Glomerular endothelial cell (primary cell): ENCODE measurements at places on chromosomes 4 and X.

- DNase-seq, result no peak
Measured at GRCh38 chr4:6221301-6221850, 21.0 kb upstream of the JAKMIP1 start.

GRCh38 chrX:132409780-132410556 lies 78.9 kb downstream of the MBNL3 start:
- DNase-seq, result no peak

DNA sequence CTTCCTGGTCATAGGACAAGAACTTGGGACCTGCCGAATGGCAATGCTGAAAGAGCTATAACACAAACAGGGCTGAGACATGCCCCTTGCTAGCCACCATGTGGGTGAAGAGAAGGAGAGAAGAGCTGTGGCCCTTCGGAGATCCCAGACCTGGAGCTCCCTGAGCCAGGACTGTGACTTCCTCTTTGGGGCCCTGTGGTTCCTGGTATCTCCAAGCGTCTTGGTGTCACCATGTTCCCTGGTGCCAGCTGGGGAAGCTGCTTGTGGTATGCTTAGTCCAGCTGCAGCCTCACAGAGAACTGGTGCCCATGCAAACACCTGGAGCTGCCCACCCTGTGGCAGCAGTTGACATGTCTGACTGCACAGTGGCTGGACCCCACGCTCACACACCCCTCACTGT lies 68.5 kb downstream of the NDNF start:
- no peak for DNase-seq

GRCh38 chr4:182492423-182492822 lies 249.2 kb downstream of the TENM3 start:
- DNase-seq, result no peak

DNA sequence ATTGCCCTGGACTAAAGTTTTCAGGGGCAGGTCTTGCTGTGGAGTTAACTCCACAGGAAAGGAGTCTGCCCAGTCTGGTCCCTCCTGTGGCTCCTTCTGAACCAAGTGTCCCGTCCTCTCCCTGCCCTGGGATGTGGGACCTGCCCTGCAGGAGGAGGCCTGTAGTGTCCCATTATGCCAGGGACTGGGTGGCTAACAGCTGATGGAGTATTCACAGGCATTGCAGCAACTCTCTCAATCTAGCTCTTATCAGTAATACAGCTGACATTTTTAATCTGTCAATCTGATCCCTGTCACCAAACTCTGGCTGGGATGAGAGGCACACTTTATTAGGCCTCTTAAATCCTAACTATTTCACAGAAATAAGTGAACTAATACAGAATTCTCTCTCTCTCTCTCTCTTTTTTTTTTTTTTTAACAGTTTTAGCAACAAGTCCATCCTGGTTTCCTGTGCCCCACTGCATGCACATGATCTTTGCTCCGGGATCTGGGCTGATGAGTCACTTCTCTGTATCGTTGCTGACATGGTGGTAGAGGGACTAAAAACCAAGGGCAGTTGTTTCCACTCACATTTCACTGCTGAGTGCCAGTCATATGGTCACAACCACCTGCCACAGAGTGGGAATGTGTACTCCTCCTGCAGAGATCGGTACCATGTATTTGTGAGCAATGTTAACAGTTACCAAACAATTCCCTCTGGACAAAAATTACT lies 39.1 kb downstream of the HAND2 start:
- DNase-seq, result peak; percentile 42

- DNase-seq, result no peak
Measured at GRCh38 chrX:47840111-47840510, 3.4 kb downstream of the ZNF81 start.

- no peak for DNase-seq
Measured at GRCh38 chr4:150598909-150599308, 17.0 kb downstream of the MAB21L2 start.

DNA sequence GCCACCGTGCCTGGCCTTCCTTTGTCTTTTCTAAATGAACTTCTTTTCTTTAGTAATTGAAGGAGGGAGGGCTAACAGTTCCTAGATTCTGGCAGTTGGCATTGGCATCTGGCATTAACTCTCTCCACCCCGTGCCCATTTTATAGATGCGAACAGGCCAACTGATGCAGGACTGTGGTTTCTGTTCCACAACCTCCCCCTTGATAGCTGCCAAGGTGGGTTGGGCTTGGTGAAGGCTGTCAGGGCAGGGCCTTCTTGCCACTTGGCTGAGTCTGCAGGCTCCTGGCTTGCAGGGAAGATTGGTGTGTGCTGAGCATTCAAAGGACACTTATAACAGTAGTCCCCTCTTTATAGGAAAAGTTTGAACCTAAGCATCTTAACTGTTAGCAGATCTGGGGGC lies 4.3 kb downstream of the SOWAHD start:
- DNase-seq, result no peak

- no peak for DNase-seq
Measured at GRCh38 chrX:150099316-150099715, 161.0 kb upstream of the EOLA2 start.

DNA sequence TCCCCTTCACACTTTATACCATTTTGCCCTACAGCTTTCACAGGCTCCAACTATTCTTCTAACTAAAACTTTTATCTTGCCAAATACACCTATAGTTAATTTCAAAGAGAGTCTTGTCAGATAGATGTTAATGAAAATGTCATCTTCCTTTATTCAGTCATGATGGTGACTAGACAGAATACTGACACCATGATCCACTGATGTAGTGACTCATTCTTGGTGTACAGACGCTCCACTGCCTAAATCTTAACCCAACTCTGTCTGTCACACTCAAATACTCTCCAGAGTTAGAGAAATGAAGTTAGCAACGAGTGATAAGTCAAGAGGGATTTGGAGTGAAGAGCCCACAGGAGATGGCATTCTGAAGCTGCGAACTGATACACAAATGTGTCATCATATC lies 32.1 kb upstream of the HDAC8 start:
- DNase-seq, result no peak

DNA sequence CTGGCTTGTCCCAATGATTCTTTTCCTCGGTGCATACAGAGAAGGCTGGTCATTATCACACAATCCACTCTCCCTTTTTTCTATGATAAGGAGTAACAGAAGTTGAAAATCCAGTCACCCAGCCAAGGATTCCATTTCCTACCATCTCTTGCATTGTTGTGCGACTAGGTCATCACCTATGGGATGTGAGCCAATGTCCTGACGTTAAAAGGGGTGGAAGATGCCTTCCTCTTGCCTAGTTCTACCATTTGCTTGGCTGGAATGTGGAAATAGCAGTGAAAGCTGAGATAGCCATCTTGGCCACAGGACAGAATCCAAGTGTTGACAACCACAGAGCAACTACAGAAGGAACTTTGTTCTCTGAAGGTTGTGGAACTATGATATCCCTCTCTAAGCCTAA lies 132.2 kb upstream of the KIT start:
- DNase-seq, result no peak

- DNase-seq, result no peak
Measured at GRCh38 chr4:39637586-39638353, 895 bp downstream of the SMIM14 start.

DNA sequence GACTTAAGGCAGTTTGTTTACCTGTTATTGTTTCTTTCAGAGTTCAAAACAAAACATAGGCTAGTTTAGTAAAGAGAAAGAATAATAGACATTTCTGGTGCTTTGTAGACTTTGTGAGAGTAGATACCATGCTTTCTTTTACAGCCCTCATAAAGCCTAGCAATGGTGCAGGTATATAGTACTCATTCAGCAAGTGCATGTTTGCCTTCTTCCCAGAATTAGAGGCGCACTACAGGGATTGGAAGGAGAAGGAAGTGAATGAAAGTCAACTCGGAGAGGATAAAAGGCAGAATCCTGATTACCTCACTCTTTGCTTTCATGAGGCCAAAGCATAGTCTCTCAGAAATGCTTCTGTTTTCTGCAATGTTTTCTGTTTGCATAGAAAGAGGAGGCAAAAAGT lies 43.1 kb upstream of the FHDC1 start:
- DNase-seq, result no peak

DNA sequence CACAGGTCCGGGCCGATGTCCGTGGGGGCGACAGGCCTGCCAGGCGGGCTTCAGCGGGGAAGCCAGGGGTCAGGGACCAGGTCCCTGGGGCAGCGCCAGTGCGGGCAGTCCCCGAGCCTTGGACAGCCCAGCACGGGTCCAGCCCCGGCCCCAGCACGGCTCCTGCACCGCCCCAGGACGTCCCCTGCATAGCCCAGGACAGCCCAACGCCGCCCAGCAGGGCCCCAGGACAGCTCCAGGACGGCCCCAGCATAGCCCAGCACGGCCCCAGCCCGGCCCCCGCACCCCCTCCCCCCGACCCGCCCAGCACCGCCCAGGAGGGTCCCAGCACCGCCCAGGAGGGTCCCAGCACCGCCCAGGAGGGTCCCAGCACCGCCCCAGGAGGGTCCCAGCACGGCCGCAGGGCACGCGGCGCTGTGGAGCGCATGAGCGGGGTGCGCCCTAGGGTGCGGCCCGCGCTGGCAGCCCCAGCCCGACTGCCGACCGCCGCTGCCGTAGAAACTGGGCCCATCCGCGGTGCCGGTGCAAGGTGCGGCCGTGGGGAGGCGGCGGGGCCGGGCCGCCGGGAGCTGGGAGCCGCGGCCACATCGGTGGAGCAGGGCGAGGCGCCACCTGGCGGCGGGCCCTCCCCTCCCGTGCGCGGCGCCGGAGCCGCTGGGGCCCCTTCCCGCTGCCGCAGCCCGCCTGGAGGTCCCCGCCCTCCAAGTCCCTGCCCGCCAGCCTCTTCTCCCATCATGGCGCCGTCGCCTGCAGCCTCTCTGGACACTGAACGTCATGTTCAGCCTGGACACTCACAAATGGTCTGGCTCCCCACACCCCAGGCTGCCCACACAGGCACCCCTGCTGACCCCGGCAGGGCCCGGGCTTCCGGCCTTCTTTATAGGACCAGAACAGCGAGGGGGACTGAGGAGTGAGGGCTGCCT lies 106.8 kb upstream of the NKX1-1 start:
- no peak for DNase-seq

GRCh38 chr4:172207886-172208285 lies 394.7 kb downstream of the GALNTL6 start:
- DNase-seq, result no peak

- no peak for DNase-seq
Measured at GRCh38 chr4:38002451-38003071, 42.4 kb downstream of the PTTG2 start.

DNA sequence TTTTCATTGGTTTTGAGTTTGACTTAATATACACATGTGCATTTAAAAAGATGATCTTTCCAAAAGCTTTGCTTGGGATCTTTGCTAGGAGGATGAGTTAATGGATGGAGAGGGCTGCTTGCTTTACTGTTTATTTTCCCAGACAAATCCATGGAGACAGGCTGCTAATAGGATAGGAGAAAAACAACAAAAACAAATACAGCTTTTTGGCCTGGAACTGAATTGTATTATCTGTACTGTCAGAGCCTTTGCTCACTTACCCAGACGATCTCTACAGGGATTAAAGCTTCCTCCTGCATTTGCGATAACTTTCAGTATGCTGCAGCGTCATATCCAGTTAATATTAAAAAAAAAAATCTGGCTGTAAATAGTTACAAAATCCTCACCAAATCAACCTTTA lies 190.8 kb upstream of the NUDT6 start:
- no peak for DNase-seq

GRCh38 chr4:33386764-33387163 lies 2666.6 kb downstream of the PCDH7 start:
- DNase-seq, result no peak

DNA sequence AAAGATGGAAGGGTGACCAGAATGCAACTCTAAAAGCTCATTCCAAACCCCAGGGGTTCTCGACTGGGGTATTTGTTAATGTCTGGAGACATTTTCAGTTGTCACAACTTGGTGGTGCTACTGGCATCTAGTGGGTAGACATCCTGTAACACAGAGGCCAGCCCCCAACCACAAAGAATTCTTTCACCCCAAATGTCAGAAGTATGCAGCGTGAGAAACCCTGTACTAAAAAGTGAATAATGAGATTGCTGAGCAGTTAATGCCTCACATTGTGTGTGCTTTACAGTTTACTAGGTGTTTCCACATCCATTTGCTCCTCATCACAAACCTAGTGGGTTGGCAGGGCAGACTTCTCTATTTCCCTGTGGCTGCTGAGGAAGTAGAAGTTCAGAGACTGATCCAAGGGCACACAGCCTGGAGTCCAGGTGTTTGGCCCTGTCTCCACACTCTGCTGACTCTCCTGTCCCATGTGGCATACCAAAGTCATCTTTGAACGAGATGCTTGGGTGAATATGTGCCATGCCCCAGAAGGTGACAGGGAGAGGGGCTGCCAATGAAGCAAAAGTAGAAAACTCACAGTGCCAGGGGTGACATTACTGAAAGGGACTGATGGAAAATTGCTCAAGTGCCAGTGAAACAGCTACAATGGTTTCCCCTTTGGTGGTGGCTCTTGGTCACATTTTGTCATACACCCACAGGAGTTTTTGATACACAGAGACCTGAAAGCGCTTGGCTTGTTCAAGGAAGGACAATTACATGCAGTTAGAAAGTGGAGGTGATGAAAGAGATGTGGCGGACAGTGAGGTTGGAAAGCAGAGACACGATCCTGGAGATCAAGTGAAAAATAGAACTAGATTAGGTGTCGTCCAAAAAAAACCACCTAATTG lies 10.1 kb upstream of the TMEM154 start:
- no peak for DNase-seq

DNA sequence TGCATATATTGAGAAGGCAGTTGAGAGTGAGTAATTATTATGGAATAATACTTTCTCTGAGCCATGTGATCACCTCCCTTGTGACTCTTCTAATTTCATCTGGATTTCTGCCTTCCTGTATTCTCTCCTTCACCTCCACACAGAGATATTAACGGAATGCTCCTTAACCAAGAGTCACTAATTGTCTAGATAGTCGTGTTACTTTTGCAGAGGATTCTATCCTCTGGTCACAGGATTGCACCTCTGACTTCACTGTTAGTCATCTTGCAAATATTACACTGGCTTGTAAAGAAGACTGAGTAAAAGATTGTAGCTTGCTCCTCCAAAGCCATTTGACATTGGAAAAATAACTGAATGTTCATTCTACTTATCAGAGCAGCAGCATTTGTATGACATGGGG lies 160.9 kb downstream of the SH2D1A start:
- DNase-seq, result no peak
